ENCODE measurements at places on chromosomes 16 and 17.

GRCh38 chr17:81417049-81417878, 22.0 kb downstream of the BAHCC1 start:
- no peak for DNase-seq

DNA sequence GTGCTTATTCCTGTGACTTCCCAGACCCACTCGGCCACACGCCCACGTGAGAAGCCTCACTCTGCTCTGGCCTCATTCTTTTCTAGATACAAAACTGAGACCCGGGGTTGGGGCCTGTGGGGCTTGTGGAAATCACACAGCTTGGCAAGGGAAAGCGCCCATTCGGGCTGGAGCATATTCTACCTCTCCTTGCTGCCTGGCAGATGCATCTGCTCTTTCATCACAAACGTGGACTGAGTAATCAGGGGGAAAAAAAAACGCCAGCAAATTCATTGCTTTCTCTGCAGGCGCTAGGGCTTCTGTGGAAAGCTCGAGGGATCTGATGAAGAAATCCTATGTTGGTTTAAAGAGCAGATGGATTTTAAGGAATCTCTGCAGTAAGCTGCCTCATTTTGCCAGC, 44.4 kb downstream of the DNAH9 start:
- no peak for DNase-seq

GRCh38 chr17:37373530-37374159, 2.1 kb upstream of the C17orf78 start:
- peak; percentile 36 for DNase-seq

DNA sequence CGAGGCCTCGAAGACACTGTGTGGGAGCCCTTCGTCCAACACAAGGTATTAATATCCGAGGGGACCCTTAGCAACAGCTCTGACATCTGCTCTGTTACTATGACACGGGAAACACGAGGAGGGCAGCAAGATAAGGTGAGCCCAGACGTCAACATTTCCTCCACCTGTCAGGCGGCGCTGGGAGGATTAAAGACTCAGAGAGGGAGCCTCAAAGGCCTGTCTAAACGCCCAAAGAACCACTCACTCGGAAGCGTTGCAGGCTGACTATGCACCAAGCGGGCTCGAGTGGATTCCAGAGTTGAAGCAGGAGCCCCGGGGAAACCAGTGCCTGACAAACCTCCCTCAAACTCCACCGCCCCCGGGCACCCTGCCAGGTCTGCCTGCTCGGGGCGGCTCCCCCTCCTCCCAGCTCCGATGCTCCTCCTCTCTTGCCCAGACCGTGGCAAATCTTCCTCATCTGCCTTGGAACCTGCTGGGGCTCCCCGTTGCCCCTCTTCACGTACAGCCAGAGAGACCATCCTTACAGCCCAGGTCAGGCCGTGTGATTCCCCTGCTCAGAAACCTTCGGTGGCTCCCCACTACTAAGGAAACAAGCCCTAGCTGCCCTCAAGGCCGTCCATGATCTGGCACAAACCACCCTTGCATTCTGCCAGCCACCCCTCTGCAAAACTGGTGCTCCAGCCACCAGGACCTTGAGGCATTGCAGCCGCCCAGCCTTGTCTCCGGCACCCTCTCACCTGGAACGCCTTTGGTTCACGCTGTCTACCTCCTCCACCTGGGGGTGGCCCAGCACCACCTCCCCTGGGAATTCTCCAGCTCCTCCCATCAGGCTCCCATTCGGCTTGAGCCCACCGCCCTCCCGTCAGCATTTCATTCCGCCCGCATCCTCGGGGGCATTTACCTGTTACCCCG, 16.2 kb downstream of the RPH3AL start:
- DNase-seq, result no peak

- no peak for DNase-seq
Observed at GRCh38 chr17:30117675-30118081, 1.1 kb downstream of the NSRP1 start.

- DNase-seq, result no peak
Observed at GRCh38 chr17:78918979-78919378, 6.2 kb downstream of the TIMP2 start.

- DNase-seq, result no peak
Observed at GRCh38 chr16:14125708-14126107, 54.6 kb downstream of the MRTFB start.

GRCh38 chr17:59372138-59372751, 40.8 kb downstream of the YPEL2 start:
- no peak for DNase-seq

GRCh38 chr17:50675627-50676026, 32.1 kb downstream of the ANKRD40 start:
- DNase-seq, result no peak

DNA sequence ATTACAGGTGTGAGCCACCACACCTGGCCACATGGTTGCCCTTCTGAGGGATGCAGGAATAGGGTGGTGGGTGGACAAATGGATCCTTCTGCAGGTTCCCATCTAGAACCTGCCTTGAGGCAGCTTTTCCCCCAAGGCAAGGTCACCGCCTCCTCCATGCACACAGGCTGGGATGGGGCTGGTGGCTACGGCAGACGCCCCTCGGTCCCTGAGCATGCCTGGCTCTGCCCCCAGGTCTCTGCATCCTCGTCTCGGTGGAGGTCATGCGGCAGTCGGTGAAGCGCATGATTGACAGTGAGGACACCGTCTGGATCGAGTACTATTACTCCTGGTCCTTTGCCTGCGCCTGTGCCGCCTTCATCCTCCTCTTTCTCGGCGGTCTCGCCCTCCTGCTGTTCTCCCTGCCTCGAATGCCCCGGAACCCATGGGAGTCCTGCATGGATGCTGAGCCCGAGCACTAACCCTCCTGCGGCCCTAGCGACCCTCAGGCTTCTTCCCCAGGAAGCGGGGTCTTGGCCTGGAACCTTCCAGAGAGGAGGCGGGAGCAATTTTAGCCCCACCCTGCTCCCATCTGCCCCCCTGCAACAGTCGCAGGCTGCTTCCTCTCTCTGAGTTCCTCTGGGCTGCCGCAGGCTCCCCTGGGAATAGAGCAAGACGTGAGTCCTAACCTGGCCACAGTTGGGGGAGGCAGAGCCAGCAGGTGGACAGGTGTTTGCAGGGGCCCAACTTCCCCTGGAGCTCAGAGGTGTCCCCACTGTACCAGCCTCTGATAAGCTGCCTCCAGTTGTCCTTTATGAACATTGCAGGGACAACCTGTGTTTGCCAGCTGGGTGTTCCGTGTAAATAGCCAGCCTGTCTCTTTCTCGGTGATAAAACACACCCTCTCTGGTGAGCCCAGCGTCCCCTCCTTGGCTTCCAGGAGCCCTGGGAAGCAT, 11.7 kb downstream of the CACNG1 start:
- DNase-seq, result no peak

- no peak for DNase-seq
Observed at GRCh38 chr17:21129023-21129681, 2.4 kb downstream of the DHRS7B start.

- peak; percentile 52 for DNase-seq
Observed at GRCh38 chr17:19724501-19725420, 8.4 kb upstream of the SLC47A2 start.

GRCh38 chr17:61009663-61010062, 332.0 kb downstream of the BCAS3 start:
- no peak for DNase-seq

GRCh38 chr16:66926961-66927436, 1.7 kb upstream of the RRAD start:
- DNase-seq, result no peak

DNA sequence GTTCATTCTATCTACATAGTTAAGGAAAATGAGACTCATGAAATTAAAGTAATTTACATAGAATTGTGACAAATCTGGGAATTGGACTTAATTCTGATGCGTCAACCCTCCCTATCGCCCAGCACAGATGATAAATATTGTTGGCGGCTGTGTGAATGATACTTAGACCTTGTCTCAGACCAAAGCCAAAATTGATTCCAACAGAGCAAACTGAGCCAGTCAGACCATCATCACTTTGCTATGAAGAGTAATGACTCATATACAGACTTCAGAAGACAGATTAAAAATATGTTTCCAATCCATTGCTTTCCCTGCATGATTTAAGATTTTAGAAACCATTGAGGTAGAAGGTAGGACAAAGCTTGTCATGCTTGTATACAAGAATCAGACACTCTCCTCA, 1156.7 kb upstream of the CDH8 start:
- no peak for DNase-seq

GRCh38 chr17:28955408-28955807, 4.1 kb upstream of the PHF12 start:
- no peak for DNase-seq

DNA sequence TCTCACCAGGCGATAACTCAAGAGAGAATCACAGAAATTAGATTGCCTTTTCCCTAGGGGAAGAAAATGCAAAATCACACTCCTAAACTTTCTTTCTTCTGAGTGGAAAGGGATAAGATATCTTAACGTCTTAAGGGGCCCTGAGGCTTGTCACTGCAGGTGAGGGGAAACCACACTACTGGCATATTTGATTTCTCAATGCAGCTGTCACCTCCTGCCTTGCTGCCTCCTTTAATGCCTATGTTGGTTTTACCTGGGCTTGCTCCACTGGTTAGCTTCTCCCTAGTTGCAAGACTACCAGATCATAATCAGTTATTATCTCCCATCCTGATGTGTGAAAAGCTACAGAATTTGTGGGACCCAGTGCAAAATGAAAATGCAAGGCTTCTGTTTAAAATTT, 4.5 kb upstream of the HERPUD1 start:
- DNase-seq, result no peak

- DNase-seq, result no peak
Observed at GRCh38 chr17:35679007-35679682, 52.3 kb upstream of the RASL10B start.

DNA sequence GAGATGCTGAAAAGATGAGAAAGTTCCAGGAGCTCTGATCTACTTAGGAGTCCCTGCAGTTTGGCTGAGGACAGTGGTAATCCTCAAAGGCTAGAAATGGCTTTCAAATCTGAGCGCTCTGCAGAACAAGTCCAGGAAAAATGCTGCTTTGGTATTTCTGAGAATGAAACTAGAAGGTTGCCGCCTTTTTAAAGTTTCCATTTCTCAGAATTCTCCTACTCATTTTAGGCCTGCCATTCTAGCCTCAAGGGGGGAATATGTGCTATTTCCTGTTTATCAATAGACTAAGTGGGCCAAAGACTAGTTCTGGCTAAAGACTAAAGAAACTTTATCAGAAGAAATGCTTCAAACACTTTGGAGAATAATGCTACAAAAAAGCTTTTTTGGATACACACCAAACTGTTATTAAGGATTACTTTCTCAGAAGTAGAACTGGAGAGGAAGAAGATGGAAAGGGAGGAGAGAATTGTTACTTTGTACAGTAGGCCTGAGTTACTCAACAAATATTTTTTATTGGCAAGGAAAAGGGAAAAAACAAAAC, at the start of gene SLFN12L:
SLFN12L (minus strand) TSS at position 78 of the 541 bp plus-strand sequence. CDS start 15,314 bp downstream, outside the sequence.
- DNase-seq, result no peak

- DNase-seq, result no peak
Observed at GRCh38 chr16:57531253-57531575, 5.2 kb downstream of the CCDC102A start.

GRCh38 chr16:50763211-50763610, 21.3 kb downstream of the CYLD start:
- DNase-seq, result no peak

- no peak for DNase-seq
Observed at GRCh38 chr17:70517816-70518215, 348.5 kb downstream of the KCNJ2 start.

- DNase-seq, result no peak
Observed at GRCh38 chr17:62781831-62782251, 26.3 kb downstream of the MARCHF10 start.

DNA sequence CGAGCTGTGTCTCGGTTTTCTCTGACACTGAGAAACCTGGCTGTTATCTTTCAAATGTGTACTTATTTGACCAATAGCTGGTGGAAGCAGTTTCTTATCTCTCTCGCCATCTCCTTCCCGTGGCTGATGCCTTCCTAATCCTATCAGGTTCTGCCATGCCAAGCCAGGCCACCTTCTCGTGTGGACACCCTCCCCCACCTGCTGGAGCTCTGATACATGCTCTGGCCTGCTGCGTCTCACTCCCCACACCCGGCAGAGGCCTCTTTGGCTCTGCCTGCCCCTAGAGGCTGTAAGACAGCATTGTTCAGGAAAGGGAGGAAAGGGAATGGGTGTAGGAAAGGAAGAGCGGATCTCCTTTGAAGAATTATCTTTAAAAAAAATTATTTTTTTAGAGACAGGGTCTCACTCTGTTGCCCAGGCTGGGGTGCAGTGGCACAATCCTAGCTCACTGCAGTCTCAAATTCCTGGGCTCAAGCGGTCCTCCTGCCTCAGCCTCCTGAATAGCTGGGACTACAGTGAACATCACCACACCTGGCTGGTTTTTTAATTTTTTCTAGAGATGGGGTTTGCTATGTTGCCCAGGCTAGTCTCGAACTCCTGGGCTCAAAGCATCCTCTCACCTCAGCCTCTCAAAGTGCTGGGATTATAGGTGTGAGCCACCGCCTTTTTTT, 7.5 kb upstream of the ARMC5 start:
- DNase-seq, result no peak

DNA sequence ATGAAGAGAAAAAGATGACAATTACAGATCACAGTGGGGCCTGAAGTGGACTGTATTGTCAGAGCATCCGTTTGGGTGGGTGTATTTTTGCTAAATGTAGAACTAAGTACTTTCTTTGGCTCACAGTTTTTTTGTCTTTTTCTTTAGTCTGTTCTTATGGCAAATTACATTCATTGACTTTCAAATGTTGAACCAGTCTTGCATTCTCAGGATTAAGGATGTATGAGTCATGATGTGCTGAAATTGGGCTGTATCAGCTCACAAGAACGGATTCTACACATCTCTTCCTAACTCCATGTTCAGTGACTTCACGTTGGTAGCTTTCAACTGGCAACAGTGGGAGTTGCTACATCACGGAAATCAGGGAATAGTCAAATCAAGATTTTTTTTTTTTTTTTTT, 66.5 kb downstream of the TEX2 start:
- no peak for DNase-seq

DNA sequence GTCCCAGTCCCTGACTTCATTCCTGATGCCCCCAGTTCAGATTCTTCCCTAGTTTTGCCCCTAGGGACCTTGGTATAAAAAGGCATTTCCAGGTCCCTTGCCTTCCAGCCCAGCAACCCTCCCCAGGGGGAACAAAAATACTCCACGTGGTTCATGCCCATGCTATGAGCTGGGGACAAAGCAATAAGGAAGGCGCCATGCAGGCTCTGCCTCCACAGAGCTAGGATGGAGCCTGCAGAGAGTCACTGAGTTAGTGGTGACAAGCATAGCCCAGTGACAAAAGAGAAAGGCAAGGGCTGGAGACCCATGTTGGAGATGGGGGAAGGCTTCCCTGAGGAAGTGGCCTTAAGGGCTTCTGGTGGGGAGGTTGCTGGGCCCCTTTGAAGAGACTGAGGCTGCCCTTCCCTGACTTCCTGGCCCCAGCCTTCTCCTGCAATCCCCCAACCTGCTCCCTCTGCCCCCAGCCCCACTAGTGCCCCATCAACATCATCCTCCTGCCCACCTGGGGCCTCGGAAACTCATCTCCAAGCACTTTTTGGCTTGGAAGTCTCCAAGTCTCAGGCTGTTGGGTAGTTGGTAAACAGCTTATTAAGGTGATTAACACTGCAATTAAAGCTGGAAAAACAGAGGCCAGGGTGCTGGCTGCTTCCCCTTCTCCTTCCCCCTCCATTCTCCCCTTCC, 9.6 kb downstream of the DLX3 start:
- DNase-seq, result no peak

Data from hypothalamus (tissue), 51 donors.